Ureter (tissue), 1 donor: ENCODE measurements at places on chromosomes 12 and 14.

- DNase-seq, result no peak
Observed at GRCh38 chr12:132379996-132380395, 50.6 kb upstream of the GALNT9 start.

DNA sequence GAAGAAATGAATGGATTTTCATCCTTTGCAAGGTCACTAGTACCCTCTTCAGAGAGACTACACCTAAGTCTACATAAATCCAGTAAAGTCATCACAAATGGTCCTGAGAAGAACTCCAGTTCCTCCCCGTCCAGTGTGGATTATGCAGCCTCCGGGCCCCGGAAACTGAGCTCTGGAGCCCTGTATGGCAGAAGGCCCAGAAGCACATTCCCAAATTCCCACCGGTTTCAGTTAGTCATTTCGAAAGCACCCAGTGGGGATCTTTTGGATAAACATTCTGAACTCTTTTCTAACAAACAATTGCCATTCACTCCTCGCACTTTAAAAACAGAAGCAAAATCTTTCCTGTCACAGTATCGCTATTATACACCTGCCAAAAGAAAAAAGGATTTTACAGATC lies 40.8 kb downstream of the SPATA7 start:
- no peak for DNase-seq

GRCh38 chr14:28398506-28398905 lies 368.1 kb upstream of the FOXG1 start:
- no peak for DNase-seq

GRCh38 chr12:39393179-39393578 lies 49.7 kb downstream of the KIF21A start:
- no peak for DNase-seq

DNA sequence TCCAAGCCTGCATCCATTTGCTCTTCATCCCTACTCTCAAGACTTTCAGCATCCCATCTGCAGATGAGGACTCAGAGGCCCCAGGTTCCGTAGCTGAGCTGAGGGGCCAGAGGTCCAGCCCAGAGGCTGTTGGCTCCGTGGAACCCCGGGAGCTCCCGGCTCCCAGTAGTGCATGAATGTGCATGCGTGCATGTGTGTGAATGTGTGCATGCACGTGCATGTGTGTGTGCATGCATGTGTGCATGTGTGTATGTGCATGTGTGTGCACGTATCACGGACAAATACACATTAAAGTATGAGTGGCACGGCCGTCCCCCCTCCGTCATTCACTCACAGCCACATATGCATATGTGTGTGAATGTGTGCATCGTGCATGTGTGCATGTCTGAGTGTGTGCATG lies 149.9 kb downstream of the KIF26A start:
- no peak for DNase-seq
